ENCODE measurements at places on chromosomes 6 and 20.
A peak's percentile ranks its signal among the peaks of the same experiment; 100 is the strongest.

- no peak for DNase-seq
Measured at GRCh38 chr6:14912226-14912625, 333.6 kb upstream of the JARID2 start.

DNA sequence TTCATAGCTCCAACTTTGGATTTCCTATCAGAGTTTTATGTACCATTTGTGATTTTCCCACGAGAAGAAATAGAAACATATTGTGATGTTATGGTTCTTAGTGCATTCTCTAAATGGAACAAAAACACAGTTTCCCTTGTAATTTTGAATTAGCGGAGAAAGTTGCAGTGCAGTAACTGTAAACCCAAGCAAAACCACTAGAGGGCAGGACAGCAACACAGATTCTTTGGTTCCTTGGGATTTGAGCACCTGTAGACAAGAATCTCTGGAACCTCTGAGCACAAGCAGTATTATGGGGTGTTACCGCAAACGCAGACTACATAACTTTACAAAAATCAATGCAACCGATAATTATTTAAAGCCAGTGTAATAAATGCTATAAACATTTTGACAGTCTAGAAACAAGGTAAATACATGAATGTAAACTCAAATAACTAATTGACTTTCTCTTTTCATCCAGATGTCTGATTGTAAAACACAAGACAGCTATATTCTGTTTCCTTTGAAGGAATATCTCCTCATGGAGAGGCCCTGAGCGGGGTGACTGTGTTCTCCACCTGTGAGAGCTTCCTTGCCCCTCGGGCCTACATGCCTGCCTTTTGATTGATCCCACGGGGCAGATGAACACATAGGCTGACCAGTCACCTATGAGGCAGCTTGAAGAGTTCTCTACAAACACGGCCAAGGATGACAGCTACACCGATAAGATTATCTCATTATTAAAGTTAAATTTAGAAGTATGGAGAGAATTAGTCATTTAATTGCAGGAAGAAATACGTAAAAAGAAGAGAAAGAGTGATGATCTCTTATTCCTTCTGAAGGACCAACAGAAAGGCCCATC is 67.5 kb upstream of the COL21A1 start:
- DNase-seq, result peak; percentile 2

DNA sequence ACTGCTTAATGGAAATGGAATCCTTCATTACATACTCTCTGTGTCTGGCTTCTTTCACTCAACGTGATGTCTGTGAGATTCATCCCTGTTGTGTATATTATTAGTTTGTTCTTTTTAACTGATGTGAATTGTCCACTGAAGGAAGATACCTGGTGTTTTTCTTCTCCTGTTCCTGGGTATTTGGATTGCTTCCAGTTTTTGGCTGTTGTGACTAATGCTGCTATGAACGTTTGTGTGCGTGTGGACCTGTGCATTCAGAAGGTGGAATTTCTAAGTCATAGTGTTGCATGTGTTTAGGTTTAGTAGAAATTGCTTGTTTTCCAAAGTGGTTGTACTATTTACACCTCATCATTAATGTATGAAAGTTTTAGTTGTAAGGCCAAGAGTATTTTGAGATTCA is 3.8 kb downstream of the TULP4 start:
- DNase-seq, result no peak

DNA sequence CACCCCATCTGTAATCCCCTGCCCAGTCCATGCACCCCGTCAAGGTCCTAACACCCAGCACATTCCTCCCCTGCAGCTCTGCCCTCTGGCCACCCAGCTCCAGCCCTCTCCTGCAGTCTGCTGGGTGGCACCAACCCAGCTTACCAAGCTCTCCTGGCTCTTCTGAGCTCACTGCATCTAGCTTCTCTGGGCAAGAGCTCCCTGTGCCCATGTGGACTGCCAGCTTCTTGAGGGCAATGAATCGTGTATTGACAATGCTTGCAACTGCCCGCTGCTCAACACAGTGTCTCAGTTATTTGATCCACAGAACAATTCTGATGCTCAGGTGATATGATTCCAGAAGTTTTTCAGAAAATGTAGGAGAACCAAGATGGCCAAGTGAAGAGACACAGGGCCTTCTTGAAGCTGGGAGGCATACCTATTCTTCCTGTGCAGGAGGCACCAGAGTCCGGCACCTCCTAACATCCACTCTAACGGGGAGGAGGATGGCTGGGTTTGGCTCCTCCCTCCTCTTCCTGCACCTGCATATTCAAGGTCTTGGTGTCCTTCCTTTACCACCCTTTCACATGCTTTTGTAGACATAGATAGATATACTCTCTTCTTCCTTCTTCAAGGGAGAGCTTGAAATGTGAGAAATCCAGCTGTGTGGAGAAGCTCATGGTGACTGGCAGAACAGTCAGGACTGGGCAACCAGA is 85.6 kb downstream of the TRERF1 start:
- DNase-seq, result no peak

- no peak for DNase-seq
Measured at GRCh38 chr6:97882755-97883154, 599.7 kb upstream of the MMS22L start.

DNA sequence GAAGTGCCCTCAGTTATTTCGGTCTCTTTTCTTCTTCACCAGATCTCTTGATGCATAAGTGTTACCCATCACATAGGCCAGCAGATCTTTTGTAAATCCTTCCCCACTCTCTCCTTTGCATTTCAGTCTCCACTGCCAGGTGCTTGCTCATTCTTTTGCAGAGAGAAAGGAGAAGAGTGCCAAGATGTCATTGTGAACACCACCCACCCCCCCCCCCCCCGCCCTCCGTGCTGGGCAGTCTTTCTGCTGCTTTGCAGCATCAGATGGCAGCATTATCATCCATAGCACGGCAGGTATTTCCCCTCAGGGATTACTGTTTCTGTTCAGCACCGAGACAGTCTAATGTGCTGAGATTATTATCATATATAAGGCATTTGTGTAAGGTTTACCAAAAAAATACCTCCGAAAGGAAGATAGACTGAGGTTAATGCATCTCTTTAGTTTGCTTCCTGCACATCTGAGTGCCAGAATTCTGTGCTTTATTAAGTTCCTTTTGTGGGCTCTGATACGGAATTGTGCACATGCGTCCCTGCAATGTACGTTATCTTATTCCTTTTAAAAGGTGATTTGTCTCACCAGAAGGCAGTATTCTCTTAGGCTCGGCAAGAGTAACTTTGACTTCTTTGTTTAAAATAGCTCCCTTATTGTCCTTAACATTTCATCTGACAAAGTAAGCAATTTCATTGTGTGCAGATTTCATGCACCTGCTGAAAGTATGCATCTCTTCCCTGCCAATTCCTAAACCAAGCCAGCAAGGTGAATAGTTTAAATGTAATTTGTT is 128.8 kb downstream of the PHACTR1 start:
- no peak for DNase-seq

- no peak for DNase-seq
Measured at GRCh38 chr6:52539607-52540006, 37.3 kb downstream of the TRAM2 start.

DNA sequence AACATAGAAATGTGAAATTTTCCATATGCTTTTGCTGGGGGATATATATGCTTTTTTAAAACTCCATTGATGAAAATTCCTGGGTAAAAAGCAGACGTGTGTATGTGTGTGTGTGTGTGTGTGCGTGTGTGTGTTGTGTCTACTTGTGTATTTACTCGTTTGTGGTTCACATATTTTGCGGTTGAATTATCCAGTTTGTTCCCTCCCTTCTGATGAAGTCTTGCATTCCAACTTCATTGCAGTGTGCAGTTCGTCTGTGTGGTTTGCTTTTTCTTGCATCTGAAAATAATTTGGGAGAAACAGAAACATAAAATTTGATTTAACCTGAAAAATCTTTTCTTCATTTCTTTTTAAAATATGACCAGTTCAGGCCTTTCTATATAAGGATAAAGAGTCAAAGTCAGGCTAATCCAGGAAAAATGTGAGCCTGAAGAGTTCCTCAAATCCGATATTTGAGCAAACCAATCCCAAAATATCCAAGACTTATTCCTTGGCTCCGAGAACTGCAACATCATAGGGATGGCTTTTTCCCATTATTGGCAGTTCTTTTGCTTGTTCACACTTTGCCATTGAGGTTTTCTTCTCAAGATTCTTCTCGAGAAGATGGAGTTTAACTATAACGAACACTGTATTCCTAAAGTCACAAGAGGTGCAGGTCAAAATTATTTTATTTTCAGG is 202.2 kb upstream of the CCN2 start:
- DNase-seq, result no peak

GRCh38 chr6:14966096-14966905 is 279.6 kb upstream of the JARID2 start:
- DNase-seq, result no peak

GRCh38 chr6:136716917-136717715 is 75.2 kb downstream of the MAP3K5 start:
- DNase-seq, result no peak

- no peak for DNase-seq
Measured at GRCh38 chr6:51147756-51148155, 329.1 kb downstream of the TFAP2B start.

DNA sequence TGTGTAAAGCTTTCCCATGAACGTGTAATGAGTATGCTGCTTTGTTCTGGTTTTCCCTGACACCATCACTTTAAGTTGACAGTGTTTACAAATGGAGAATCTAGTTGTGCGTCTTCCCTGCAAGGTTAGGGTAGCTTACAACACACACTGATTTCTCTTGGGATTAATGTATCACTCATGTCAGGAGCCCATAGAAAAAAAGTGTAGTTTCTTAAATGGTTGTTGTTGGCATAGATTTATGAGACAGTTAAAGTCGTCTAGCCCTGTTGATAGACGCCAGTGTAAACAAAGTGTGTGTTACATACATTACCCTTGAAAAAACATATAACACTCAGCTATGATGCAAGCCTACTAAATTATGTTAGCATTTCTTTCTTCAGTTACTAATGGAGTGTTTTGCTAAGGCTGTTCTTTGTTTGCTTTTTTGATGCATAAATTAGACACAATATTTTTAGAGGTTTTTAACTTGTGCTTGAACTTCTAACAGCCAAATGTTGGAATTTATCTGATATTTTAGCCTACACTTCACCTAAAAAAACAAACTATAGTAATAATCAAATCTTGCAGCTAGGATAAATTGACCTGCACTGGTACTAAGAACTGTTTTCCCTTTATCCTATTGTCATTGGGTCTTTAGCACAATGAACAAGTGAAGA is 88.6 kb downstream of the RNF217 start:
- no peak for DNase-seq

DNA sequence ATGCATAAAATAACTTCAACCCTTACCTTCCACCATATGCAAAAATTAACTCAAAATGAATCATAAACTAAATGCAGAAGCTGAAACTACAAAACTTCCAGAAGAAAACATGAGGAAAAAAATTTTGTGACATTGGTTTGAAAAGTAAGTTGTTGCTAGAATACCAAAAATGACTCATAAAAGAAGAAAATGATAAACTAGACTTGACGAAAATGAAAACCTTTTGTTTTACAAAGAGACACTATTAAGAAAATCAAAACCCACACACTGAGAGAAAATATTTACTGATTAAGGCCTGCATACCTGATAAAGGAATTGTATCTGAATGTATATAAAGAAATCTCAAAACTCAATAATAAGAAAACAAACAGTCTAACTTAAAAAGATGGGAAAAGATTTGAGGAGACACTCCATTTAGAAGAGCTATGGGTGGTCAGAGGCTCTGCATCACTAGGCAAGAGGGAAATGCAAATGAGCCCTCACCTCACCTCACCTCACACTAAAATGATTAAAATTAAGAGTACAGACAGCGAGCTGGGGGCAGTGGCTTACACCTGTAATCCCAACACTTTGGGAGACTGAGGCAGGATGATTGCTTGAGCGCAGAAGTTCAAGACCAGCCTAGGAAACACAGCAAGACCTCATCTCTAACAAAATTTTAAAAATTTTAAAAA is 97.6 kb upstream of the CST7 start:
- no peak for DNase-seq

DNA sequence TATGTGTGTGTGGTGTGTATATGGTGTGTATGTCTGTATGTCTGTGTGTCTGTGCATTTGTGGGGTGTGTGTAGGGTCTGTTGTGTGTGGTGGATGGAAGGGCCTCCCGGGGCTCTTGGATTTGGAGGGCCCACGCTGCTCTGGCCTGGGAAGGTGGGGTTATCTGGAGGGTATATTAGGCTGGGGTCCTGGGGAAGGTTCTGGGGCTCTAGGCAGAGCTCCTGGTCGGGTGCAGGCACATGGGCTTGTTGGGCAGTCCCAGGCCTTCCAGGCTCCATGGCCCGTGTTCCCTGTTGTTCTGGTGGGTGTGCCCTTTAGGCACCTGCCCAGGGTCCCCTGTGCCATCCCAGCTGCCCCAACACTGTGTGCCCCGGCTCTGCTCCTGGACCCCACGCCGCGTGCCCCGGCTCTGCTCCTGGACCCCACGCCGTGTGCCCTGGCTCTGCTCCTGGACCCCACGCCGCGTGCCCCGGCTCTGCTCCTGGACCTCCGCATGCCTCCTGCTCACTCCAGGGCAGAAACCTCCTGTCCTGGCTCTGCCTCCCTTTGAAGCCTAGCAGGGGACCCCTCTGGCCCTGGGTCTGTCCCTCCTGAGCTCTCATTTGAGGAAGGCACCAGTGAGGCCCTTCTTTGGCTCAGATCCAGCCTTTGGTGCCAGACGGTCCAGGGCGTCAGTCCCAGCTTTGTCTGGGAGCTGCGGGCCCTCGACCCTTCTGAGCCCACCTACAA is 10.2 kb upstream of the MYT1 start:
- no peak for DNase-seq

DNA sequence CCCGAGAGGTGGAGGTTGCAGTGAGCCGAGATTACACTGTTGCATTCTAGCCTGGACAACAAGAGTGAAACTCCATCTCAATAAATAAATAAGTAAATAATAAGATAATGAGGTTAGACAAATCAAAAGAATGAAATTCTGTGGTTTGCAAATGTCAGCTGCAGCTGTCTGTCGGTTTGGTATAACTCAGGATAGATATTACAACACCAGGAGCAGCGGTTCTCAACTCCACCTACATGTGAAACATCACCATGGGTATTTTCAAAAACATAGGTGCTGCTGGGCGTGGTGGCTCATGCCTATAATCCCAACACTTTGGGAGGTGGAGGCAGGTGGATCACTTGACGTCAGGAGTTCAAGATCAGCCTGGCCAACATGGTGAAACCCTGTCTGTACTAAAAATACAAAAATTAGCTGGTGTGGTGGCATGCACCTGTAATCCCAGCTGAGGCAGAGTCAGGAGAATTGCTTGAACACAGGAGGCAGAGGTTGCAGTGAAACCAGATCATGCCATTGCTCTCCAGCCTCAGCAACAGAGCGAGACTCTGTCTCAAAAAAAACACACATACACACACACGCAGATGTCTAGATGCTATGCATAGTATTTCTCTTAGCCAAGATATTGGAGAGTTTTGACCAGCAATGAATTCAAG is 126.1 kb upstream of the LAMP5 start:
- no peak for DNase-seq

GRCh38 chr6:169839029-169839481 is 87.6 kb downstream of the ERMARD start:
- DNase-seq, result no peak

DNA sequence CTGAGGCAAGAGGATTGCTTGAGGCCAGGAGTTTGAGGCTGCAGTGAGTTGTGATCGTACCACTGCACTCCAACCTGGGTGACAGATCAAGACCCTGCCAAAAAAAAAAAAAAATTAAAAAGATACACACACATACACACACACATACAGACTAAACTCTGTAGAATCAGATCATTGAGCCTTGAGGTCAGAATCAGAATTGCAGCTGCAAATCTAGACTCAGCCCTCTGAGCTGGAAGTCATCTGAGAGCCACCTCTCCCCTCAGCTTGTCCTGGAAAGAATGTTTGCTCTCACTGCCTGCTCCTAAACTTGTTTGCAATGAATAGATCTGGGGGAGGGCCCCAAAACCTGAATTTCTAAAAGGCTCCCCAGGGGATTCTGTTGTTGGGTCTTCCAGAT is 41.4 kb upstream of the ANGPT4 start:
- no peak for DNase-seq

All from amygdala (tissue), 56 donors.